Bronchial smooth muscle cell (primary cell): ENCODE measurements at places on chromosomes 12 and 14. TPM values are rescaled to one million over a fixed set of nuclear protein-coding genes. Genes with fewer than 3 reads are reported as not detected.

Gene RIPK3
- total RNA-seq: 2.5 and 6.2 TPM in 2 replicates

Gene BEST3
- not detected in 2 replicates for total RNA-seq

Gene FAIM2
- 3.3 and 8.2 TPM in 2 replicates for total RNA-seq

Gene REM2
- 0.09 and 0.16 TPM in 2 replicates for total RNA-seq

Gene CABP1
- total RNA-seq: 0.16 and 0.17 TPM in 2 replicates

Gene PLEK2
- 2.6 and 6.5 TPM in 2 replicates for total RNA-seq

Gene ATP2A2
- 63.5 and 74.6 TPM in 2 replicates for total RNA-seq
